ENCODE measurements at places on chromosomes 1 and 21. TPM values are rescaled to one million over a fixed set of nuclear protein-coding genes. Genes with fewer than 3 reads are reported as not detected.
A peak's percentile ranks its signal among the peaks of the same experiment; 100 is the strongest.

C1QB gene
- total RNA-seq, result not detected

BOLA1 gene
- 46.0 TPM for total RNA-seq

WDR77 gene
- 39.3 TPM for total RNA-seq

SPRR2F gene
- 5.1 TPM for total RNA-seq

- peak; percentile 13 for DNase-seq
These were observed 23.8 kb downstream of the CR1 start for GRCh38 chr1:207519505-207520399.

DNA sequence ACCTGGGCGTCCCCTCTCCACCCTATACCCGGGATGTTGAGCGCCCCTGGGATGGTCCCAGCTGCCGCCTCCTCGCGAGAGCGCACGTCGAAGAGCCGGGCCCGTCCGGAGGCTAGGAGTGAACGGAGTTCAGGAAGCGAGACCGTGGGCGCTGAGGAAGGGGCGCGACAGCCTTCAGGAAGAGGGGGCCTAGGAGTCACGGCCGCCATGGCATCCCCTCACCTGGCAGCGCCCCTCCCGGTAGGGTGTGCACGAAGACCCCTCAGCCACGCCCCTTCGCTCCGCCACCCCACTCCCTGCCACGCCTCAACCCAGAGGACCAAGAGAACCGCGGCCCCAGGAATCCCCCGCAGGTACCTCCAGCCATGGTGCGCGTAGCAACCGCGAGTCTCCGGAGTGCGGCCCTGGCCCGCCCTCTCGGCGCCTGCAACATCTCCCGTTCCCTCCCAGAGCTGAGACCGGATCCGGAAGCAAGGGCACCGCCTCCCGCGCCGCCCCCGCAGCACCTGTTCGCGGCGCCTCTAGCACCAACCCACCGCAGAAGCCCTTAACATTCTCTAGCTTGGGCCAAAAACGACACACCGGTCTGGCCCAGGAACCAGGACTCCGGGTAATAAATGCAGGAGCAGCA, at the start of gene TSTD1:
TSS of gene TSTD1 (minus strand) at position 442 of the 631 bp plus-strand sequence. CDS start at position 367, 75 bp downstream.
- DNase-seq, result peak; percentile 55

GRCh38 chr1:23588749-23589548, 29.6 kb upstream of the ID3 start:
- DNase-seq, result no peak

GRCh38 chr1:42793824-42794223, 9.0 kb downstream of the TMEM269 start:
- DNase-seq, result no peak

DNA sequence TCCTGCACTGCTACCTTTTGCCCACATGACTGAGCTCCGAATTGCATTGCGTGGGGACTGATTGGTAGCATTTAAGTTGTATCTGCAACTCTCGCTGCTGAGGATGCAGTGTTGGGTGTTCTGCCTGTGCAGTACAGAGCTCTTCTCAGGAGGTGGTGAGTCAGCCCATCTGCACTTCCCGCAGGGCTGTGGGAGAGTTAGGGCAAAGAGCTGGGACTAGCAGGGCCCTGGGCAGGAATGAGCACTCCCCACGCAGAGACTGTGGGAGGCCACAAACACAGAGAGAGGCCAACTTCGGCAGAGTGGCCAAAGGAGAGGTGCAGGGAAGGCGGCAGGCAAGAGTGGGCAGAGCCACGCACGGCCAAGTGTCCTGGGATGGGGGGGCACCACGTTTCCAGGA, 244.7 kb downstream of the SIPA1L2 start:
- DNase-seq, result no peak

DNA sequence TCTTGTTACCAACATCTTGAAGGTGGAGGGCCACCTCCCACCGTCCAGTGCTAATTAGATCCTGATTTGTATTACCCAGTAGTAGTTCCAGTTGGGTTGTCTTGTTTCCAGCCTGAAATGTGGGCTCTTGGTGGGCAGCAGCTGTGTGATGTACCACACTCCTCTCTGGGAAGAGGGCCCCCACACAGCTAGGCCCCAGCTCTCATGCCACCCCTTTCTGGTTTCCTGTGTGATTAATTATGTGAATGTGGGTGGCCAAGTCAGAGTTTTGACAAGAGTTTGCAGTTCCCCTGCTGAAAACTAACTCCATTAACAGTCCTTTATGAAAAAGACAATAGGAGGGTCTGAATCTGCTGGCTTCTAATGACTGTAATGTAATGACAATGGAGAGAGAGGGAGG, 3.8 kb downstream of the HMGB4 start:
- DNase-seq, result no peak

- DNase-seq, result no peak
These were observed 101.1 kb downstream of the ADARB1 start for GRCh38 chr21:45175326-45176095.

DNA sequence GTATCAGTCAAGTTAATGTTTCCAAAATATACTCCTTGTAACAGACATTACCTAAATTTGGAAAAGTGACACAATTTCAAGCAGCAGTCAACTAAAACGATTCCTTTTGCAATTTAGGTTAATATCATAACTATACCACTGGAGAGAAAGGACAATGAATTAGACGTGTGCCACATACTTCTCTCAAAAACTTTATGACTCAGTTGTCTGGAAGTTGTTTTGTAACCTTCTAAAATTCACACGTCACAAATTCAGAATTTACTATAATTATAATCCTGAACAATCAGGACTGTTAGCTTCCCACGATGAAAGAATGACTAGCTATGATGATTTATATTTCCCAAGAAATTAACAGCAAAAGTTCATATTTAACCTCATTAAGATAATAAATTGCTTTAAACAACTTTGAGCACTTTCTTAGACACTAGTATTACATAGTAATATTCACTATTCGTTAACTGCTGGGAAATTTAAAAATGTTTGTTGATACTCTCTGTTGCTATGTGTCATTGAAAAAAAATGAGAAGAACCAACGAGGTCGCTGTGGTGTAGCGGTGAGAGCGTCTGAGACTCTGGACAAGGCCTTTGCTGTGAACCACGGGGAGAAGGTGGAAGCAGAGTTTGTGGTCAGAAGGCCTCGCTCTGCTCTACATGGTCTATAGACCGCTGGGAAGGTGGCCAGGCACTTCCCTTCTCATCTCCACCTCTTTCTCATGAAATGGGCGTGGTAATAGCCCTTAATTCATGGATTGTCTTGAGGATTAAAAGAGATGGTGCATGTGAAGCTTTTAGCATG, 27.9 kb upstream of the BATF3 start:
- peak; percentile 58 for DNase-seq

DNA sequence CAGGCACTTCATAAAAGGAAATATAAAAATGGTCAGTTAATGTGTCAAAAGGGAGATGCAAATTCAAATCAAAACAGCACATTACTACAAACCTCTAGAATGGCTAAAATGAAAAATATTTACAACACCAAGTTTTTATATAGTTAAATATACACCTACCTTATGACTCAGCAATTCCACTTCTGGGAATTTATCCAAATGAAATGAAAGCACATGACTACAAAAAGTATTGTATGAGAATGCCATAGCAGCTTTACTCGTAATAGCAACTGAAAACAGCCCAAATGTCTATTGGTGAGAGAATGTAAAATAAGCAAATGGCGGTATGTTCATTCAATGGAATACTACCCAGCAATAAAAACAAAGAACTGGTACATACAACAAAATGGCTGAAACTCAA, 175.8 kb upstream of the SPAG17 start:
- no peak for DNase-seq

- DNase-seq, result no peak
These were observed 14.7 kb upstream of the KAZN start for GRCh38 chr1:14583788-14584187.

- DNase-seq, result no peak
These were observed 31.2 kb downstream of the CDCA8 start for GRCh38 chr1:37723390-37724078.
